Adrenal gland (tissue), 19 donors: ENCODE measurements at places on chromosomes 11 and 22. TPM values are rescaled to one million over a fixed set of nuclear protein-coding genes. Genes with fewer than 3 reads are reported as not detected.

The OR52E8 gene
- total RNA-seq = not detected

The ZNRF3 gene
- total RNA-seq = 40.9 TPM

The CTTN gene
- total RNA-seq = 353 TPM

The NPTXR gene
- total RNA-seq = 14.8 TPM

The ALX4 gene
- not detected for total RNA-seq

The POU2AF3 gene
- total RNA-seq = 4.2 TPM

The APOA4 gene
- total RNA-seq = not detected

DNA sequence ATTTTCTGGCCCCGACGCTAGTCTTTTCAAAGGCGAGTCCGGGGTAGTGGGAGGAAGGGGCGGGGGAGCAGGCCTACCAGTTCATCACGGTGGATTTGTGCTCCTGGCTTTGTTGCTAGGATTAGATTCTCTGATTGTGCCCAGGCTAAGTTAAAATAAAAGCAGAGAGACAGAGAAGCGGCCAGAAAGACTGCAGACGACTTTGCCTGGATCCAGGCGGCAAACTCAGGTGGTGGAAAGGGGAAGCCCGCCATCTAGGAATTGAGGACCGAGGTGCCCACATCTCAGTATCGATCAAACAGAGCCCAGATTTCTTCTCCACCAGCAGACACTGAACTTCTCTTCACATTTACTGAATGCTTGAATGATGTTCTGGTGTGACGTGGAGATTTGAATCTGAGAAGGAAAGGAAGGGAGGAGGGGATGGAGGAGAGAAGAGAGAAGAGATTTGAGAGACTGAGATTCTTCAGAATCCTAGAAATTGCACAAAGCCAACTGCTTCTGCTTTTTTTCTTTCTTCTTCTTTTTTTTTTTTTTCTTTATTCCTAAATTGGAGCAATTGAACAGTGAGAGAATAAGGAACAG, 2.7 kb downstream of the FAT3 start:
- peaks cover 36% of the 10 kb centered on the region for H3K27me3 ChIP-seq
- no peaks in the 10 kb centered on the region for H3K36me3 ChIP-seq
- no peak for DNase-seq
- no peaks in the 10 kb centered on the region for H3K4me1 ChIP-seq

GRCh38 chr11:1604181-1604580, 4.1 kb downstream of the KRTAP5-3 start:
- H3K27ac ChIP-seq = no peak overlapping the region
- no peaks in the 10 kb centered on the region for H3K36me3 ChIP-seq
- no peaks in the 10 kb centered on the region for H3K4me1 ChIP-seq
- H3K27me3 ChIP-seq = no peaks in the 10 kb centered on the region
- no peak for DNase-seq

DNA sequence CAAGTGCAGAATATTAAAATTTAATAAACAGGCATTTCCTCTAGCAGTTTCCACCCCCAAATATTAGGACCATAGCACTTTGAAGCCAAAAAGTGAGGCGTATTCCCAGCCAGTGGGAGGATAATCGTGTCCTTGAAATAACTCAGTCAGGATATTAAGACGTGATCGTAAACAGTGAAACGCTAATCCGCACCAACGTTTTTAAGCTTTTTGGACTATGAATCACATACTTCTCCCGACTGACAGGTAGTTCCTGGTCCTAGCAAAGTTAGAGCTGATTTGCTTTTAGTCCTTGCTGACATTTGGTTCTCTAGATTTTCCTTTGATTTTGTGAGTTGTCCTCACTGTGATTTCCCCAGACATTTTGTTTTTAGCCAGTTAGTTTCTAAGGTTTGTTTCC, 197.1 kb upstream of the ARHGAP20 start:
- H3K36me3 ChIP-seq = no peaks in the 10 kb centered on the region
- H3K27me3 ChIP-seq = no peaks in the 10 kb centered on the region
- no peak overlapping the region for H3K4me3 ChIP-seq
- no peak for DNase-seq
- H3K4me1 ChIP-seq = peaks cover 16% of the 10 kb centered on the region

DNA sequence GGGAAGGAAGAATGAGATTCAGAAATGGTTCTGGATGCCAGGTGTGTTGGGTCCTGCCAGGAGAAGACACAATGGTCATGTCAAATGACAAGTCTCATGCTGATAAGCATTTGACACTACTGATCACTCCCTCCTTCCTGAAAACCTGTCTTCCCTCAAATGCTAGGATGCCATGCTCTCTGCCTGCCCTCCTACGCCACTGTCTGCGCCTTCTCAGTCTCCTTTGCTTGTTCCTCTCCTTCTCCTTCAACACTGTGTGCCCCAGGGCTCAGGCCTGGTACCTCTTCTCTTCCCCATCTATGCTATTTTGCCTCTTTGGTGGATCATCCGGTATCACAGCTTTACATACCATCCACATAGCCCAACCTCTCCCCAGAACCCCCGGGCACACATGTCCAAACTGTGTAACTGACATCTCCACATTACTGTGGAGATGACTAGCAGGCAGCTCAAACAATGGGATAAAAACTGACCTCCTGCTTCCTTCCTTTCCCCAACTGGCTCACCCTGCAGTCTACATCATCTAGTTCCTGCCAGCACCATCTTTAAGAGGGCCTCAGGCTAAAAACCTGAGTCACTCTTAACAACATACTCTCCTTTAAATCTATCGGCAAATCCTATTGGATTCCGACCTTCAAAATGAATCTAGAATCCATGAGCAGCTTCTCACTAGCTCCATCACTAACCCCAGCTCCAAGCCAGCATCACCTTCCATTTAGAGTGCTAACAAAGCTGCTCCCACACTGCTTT, 8.2 kb downstream of the AP1B1 start:
- no peak overlapping the region for H3K27ac ChIP-seq
- no peaks in the 10 kb centered on the region for H3K27me3 ChIP-seq
- DNase-seq = no peak

DNA sequence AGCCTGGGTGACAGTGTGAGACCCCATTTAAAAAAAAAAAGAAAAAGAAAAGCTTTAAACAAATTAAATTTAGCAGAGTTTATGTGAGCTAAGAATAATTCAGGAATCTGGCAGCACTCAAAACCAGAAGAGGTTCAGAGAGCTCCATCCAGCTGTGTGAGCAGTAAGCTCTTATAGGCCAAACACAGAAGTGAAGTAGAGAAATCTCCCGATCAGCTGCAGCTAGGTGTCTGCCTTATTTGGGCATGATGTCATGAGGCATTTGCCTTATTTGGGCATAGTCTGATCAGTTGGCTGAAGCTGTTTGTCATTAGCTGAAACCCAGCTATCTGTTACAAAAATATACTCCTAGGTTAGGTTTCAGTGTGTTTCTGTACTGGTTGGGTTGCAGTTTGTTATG, 8.2 kb downstream of the MS4A15 start:
- no peak overlapping the region for H3K4me3 ChIP-seq
- H3K27ac ChIP-seq = no peak overlapping the region
- peaks cover 23% of the 10 kb centered on the region for H3K27me3 ChIP-seq
- DNase-seq = no peak
- H3K36me3 ChIP-seq = no peaks in the 10 kb centered on the region

DNA sequence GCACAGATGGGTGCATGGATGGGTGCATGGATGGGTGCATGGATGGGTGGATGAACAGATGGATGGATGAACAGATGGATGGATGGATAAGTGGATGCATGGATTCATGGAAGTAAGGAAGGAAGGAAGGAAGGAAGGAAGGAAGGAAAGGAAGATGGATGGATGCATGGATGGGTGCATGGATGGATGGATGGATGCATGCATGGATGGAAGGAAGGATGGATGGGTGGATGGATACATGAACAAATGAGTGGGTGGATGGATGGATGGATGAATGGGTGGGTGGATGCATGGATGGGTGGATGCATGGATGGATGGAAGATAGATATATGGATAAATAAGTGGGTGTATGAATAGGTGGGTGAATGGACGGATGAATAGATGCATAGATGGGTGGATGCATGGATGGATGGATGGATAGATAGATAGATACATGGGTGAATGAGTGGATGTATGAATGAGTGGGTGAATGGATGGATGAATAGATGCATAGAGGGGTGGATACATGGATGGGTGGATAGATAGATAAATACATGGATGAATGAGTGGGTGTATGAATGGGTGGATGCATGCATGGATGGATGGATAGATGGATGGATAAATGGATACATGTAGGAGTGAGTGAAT, 32.5 kb downstream of the IGF2 start:
- DNase-seq = no peak
- H3K27ac ChIP-seq = no peak overlapping the region
- H3K4me1 ChIP-seq = no peaks in the 10 kb centered on the region
- H3K4me3 ChIP-seq = no peak overlapping the region
- H3K27me3 ChIP-seq = no peaks in the 10 kb centered on the region
- H3K36me3 ChIP-seq = no peaks in the 10 kb centered on the region

DNA sequence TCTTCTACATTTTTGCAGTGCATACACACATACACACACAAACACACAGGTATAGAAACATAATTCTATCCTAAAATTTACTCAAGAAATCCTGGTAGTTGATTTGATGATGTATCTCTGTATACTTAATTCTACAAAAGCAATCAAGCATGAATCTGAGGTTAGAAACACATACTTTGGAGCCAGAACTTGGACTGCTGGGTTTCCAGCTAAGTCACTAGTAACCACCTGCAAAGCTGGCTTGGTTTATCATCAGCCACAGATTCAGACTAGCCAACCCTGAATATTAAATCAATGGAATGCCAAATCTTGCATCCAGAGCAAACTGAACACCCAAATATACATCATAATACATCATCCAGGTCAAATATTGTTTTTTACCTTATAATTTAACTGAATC, 24.8 kb upstream of the POU2AF2 start:
- no peak overlapping the region for H3K27ac ChIP-seq
- no peaks in the 10 kb centered on the region for H3K4me1 ChIP-seq

DNA sequence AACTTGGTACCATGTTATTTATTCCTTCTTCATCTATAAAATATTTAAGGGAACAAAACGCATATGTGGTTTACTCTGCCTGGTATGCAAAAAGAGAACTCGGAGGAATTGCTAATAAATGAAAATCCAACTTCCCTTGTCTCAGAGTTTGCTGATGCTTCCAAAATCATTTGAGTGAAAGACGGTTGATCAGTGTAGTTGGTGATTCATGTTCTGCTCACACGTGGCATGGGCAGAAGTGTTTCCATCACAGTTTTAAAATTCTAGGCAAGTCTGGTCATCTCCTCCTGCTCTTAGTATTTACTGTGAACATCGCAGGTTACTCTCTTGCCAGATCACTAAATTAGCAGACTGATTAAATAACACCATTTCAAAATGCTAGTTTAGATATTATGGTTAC, 11.9 kb upstream of the PARVB start:
- no peak for DNase-seq
- H3K36me3 ChIP-seq = no peaks in the 10 kb centered on the region
- H3K27me3 ChIP-seq = no peaks in the 10 kb centered on the region
- H3K27ac ChIP-seq = peak overlapping the region; percentile 48

DNA sequence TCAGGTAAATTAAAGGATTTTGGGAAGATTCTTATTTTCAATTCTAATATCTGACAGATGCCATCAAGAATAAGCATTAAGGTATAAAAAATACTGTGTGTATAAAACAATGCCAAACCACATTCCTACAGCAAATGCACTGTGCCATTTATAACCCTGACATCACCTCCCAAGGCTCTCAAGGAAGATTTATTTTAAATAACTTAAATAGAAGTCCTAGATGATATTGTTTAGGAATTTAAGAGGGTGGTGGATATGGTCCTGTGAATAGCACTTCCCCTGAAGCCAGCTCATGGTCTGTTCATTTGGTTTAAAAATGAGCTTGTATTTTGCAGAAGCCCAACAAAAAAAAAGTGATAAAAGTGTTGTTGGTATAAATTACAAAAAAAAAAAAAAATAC, 32.1 kb downstream of the PPIL2 start:
- H3K4me3 ChIP-seq = no peak overlapping the region
- H3K27ac ChIP-seq = no peak overlapping the region
- peaks cover 46% of the 10 kb centered on the region for H3K36me3 ChIP-seq
- peaks cover 7% of the 10 kb centered on the region for H3K4me1 ChIP-seq
- H3K27me3 ChIP-seq = no peaks in the 10 kb centered on the region
